Pancreas (tissue), 10 donors: ENCODE measurements at places on chromosomes 16 and 17.

DNA sequence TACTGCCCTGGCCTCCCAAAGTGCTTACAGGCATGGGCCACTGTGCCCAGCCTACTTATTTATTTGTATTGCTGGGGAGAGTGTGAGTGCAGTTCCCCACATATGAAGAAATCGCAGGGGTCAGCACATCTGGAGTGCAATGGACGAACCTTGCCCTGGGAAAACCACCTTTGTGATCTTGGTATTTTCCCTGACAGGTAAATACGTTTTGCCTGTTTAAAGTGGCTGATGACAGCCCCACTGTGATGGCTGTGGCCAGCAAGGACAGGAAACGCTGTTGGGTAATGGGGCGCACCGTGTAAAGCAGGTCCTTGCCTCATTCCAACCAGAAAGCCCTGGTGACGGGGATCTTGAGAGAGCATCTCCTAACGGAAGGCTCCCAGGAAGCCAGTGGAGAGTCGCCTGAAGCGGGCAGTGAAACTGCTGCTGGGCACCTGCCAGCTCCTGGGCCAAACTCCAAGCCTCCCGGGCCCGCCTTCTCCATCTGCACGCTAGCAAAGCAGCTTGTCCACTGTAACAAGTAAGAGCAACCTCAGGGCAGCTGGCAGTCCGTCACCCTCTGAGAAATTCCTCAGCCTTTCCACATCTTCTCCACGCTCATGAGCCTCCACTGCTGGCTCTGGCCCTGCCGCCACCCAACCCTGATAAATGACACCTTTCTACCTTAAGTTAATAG, 17.5 kb downstream of the EMC8 start:
- no peak overlapping the region for H3K4me3 ChIP-seq
- H3K4me1 ChIP-seq: peaks cover 4% of the 10 kb centered on the region
- H3K27ac ChIP-seq: no peak overlapping the region
- H3K27me3 ChIP-seq: no peaks in the 10 kb centered on the region

- no peaks in the 10 kb centered on the region for H3K4me1 ChIP-seq
- DNase-seq: no peak
- H3K4me3 ChIP-seq: no peak overlapping the region
- no peaks in the 10 kb centered on the region for H3K27me3 ChIP-seq
- no peaks in the 10 kb centered on the region for H3K36me3 ChIP-seq
- no peak overlapping the region for H3K27ac ChIP-seq
Measured at GRCh38 chr16:89041571-89042481, 51.8 kb upstream of the ACSF3 start.

GRCh38 chr17:34024806-34025551, 230.1 kb upstream of the CCL2 start:
- no peaks in the 10 kb centered on the region for H3K27me3 ChIP-seq
- no peak overlapping the region for H3K27ac ChIP-seq

DNA sequence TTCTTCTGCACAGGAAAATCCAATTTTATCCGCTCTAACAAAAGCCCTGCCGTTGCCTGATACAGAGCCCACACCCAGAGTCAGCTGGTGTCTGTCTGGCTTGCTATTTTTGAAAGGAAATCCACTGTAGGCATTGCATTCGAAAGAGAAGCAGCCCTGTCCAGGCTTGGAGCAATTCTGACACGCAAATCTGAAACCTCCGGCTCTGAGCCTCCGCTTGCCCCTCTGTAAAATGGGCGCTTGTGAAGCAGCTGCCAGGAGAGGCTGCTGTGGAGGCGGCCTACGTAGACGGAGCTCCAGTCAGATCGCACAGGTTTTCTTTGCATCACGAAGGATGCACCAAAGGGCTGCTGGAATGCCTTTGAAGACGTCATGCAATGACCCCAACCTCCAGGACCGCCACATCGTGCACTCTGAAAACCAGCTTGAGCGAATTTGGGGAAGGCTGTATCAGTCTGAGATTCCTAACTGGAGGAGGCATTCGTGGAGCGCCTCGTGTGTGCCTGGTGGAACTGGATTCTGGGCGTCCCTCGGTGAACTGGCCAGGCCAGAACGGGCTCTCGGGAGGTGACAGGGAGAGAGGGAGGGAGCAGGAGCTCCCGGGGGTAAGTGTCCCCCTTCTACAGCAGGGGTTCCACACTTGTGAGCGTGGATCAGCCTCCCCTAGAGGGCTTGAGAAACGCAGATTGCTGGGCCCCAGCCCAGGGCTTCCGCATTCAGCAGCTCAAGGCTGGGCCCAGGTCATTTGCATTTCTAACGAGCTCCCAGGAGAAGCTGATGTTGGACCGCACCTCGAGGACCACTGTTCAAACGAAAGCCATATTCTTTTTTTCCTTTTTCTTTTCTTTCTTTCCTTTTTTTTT, 215.5 kb downstream of the MRTFB start:
- H3K4me3 ChIP-seq: peak overlapping the region; percentile 69
- H3K27ac ChIP-seq: no peak overlapping the region
- DNase-seq: no peak
- no peaks in the 10 kb centered on the region for H3K36me3 ChIP-seq
